ENCODE measurements at places on chromosomes 13 and 19.

DNA sequence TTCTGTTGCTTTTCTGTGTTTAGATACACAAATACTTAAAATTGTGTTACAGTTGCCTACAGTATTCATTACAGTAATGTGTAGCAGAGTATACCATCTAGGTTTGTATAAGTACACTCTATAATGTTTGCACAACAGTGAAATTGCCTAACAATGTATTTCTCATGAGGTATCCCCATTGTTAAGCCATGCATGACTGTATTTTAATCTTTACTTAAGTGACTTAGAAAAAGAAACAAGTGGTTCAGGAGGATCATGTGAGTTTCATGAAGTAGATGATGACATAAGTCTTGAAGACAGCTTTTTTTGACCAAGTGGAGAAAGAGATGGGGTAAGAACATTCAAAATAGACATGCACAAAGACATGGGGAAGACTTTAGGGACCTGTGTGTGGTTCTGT is 8.4 kb upstream of the KCTD4 start:
- no peak for DNase-seq

DNA sequence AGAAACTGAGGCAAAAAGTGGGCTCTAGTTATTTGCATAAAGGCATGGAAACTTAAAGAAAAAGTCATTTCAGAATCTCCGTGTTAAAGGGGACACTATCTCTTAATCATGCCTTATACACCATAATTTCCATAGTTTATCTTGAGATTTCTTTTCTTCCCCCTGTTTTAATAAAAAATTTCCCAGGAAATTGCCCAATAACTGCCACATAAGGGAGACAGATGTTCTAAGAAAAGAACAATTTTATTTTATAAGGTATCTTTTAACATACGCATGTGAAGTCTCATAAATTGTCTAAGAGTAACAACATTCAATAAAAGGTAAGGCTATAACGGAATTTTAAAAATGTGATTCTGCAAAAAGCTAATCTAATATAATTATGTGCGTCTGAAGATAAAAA is 371.3 kb downstream of the IRS2 start:
- DNase-seq = no peak

GRCh38 chr13:26678330-26678729 is 82.3 kb downstream of the GPR12 start:
- DNase-seq = no peak

- peak; percentile 48 for DNase-seq
Observed at GRCh38 chr19:45125975-45126493, 33.1 kb downstream of the PPP1R37 start.

- DNase-seq = no peak
Observed at GRCh38 chr13:99131410-99131809, 69.2 kb upstream of the UBAC2 start.

- no peak for DNase-seq
Observed at GRCh38 chr13:62387647-62388046, 972.0 kb upstream of the PCDH20 start.

DNA sequence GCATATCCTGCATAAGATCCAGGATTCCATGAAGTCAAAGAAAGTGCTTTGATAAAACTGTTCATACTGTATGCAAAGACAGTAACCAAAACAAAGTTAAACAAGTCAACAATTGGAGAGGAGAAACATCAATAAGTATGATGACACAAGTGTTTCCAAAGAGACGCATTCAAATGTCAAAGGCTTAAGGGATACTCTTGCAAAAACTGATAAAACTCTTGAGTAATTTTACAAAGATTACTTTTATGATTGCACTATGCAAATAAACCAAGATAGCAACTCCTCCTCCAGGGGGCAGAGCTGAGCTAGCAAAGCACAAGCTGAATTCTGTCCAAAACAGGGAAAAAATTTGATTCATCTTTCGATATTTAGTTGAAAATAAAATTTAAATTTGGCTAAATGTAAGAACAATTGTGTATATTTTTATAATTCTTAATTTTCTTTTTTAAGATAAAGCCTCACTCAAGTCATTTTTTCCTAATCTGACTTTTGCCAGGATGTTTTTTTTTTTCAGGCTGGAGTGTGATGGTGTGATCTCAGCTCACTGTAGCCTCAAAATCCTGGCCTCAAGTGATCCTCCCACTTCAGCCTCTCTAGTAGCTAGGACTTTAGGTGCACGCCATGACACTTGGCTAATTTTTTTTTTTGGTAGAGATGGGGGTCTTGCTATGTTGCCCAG is 84.0 kb downstream of the MZT1 start:
- DNase-seq = peak; percentile 70

DNA sequence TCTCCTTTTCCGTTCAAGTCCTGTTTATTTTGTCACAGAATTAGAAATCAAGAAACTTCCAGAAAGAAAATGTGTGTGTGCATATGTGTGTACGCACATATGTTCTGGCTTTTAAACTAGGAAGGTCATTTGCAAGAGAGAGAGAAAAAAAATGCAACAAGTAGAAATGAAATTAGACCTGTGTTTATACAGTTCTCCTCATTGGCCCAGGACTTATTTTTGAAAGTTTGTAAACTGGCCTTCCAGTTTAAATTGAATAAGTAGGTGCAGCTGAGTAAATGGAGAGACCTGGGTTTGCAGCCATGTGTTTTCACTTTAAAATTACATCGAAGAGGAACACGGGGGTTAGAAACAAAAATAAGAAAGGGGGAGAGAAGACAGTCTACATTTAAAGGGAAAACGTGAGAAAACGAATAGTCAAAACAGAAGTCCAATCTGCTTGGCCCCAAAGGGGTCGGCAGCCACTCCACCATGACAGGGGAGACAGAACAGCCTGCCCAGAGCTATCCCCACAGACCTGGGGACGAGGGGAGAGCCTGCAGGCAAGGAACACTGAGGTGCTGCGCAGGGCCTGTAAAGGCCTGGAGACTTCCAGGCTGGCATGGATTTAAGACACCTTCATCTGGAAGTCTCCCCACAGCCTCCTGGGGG is 216.8 kb upstream of the MAB21L1 start:
- no peak for DNase-seq

DNA sequence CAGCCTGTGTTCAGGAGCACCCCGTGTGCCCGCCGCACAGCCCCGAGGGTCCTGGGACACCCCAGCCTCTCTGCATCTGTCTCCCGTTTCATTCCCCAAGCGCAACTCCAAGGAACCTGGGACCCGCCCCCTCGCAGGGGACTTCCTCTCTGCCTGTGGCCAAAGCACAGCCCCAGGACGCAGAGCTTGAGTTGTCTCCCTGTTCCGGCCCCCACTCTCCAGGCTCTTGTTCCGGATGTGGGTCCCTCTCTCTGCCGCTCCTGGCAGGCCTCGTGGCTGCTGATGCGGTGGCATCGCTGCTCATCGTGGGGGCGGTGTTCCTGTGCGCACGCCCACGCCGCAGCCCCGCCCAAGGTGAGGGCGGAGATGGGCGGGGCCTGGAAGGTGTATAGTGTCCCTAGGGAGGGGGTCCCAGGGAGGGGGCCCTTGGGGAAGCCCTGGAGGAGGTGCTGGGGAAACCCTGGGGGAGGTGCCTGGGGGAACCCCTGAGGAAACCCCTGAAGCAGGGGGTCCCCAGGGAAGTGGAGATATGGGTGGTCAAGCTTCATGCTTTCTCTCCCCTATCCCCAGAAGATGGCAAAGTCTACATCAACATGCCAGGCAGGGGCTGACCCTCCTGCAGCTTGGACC is 1.3 kb downstream of the HCST start:
- peak; percentile 54 for DNase-seq

DNA sequence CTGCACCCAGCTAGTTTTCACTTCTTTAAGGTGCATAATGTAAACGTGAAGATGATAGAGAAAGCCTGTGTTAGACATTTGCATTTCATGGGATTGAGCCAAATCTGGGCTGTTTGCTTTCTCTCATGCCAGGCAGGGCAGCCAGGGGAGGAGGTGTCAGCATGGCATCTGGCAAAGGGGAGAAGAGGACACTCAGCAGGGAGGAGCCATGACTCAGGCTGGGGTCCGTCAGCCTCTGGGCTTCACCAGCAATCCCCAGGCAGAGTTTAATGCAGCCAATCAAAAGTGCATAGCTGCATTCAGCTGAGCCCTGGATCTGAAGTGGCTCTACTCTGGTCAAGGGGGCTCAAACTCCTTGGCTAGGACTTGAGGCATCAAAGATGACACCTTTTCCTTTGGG is 23.5 kb downstream of the EBPL start:
- DNase-seq = peak; percentile 31

DNA sequence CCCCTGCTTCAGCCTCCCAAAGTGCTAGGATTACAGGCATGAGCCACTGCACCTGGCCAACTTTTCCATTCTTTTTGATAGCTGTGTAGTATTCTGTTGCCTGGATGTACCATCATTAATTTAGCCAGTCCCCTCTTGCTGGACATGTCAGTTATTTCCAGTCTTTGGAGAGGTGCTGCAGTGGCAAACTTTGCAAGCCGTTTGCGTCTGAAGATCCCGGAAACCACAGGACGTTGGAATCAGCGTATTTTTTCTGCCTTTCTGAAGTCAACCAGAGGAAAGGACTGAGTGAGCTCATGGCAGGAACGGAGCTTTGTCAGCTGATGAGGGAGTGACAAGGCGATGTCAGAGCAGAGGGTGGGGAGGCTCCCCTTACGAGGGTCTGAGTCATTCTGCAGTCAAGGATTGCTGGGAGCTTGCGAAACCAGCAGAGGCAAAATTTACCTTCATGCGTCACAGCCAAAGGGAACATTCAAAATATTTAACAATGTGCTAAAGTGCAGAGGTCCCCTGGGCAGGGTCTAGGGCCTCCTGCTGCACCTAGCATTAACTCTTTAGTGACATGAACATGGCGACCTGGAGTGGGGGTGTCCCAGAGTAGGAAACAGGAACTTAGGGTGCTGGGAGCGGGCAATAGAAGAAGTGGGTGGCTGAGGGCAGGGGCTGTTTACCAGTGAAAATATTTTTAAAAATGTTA is 5.6 kb downstream of the C5AR1 start:
- DNase-seq = peak; percentile 96

- no peak for DNase-seq
Observed at GRCh38 chr19:18197306-18197705, 4.3 kb downstream of the MPV17L2 start.

- no peak for DNase-seq
Observed at GRCh38 chr13:37026771-37027170, 26.2 kb downstream of the EXOSC8 start.

- DNase-seq = no peak
Observed at GRCh38 chr13:66996503-66996902, 233.6 kb downstream of the PCDH9 start.

- no peak for DNase-seq
Observed at GRCh38 chr13:77291774-77292173, 35.1 kb downstream of the MYCBP2 start.

DNA sequence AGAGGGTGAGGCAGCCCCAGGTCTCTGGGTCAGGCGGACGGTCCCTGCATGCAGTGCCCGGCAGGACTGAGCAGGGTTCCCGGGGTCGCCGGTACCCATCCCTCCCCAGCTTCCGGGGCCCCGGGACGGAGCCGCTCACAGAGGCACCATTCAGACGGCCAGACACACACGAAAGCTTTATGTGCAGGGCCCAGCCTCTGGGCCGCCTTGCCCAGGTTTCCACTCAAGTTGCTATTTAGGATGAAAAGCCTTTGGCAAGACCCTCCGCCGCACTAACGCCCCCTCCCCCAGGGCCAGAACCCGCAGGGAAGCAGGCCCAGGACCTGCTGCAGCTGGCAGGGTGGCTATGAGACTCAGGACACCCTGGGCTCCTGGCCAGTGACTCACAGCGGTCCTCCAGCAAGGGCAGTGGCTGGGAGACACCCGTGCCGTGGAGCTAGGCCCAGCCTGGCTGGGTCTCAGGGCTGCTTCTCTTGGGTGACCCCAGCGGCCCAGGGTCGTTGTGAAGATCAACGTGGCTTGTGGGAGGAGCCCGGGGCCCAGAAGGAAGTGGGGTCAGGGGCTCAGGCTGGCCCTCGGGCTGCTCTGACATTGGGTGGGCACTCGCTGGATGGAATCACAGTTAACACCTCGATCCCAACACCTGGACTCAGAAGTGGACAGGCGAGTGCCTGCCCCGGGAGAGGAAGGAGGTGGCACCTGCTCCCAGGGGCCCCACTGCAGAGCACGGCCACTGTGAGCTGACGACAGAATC is 4.8 kb downstream of the C19orf25 start:
- no peak for DNase-seq

- DNase-seq = peak; percentile 20
Observed at GRCh38 chr13:107069108-107069776, 501.3 kb upstream of the ARGLU1 start.

- DNase-seq = no peak
Observed at GRCh38 chr13:28273919-28274318, 135.6 kb downstream of the PAN3 start.

DNA sequence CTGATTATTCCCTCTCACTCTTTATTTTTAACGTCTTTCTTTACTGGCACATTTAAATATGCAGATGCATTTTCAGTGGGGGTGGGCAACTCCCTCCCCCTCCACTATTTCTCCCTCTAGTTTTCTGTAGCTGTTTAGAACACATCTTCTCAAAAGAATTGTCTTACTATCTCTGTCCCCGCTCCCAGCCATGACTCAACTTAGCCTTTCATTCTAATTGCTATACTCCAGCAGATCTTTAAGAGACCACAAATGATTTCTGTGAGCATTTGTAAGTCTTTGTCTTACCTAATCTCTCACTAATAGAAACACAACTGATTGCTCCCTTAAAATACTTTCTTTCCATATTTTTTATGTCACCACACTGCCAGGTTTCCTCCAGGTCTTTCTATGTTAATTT is 350.9 kb downstream of the SPRY2 start:
- DNase-seq = no peak

GRCh38 chr19:53076984-53077383 is 26.2 kb downstream of the ZNF160 start:
- peak; percentile 60 for DNase-seq

GRCh38 chr13:46124531-46124966 is 19.7 kb upstream of the CPB2 start:
- no peak for DNase-seq

DNA sequence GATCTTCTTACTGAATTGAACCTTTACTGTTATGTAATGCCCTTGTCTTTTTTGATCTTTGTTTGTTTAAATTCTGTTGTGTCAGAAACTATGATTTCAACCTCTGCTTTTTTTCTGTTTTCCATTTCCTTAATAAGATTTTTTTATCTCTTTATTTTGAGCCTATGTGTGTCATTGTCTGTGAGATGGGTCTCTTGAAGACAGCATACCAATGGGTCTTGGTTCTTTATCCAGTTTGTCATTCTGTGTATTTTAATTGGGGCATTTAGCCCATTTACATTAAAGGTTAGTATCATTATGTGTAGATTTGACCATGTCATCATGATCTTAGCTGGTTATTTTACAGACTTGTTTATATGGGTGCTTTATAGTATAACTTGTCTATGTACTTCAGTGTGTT is 1803.3 kb downstream of the SLITRK5 start:
- DNase-seq = no peak

All from brain microvascular endothelial cell (primary cell).